Inflammatory macrophage (primary cell): ENCODE measurements at places on chromosomes 4 and X.

- no peak for DNase-seq
Measured at GRCh38 chrX:49271341-49271740, 1.7 kb downstream of the PPP1R3F start.

- no peak for DNase-seq
Measured at GRCh38 chr4:110417136-110417535, 58.8 kb upstream of the ENPEP start.

- no peak for DNase-seq
Measured at GRCh38 chr4:113505044-113505443, 256.5 kb downstream of the CAMK2D start.

DNA sequence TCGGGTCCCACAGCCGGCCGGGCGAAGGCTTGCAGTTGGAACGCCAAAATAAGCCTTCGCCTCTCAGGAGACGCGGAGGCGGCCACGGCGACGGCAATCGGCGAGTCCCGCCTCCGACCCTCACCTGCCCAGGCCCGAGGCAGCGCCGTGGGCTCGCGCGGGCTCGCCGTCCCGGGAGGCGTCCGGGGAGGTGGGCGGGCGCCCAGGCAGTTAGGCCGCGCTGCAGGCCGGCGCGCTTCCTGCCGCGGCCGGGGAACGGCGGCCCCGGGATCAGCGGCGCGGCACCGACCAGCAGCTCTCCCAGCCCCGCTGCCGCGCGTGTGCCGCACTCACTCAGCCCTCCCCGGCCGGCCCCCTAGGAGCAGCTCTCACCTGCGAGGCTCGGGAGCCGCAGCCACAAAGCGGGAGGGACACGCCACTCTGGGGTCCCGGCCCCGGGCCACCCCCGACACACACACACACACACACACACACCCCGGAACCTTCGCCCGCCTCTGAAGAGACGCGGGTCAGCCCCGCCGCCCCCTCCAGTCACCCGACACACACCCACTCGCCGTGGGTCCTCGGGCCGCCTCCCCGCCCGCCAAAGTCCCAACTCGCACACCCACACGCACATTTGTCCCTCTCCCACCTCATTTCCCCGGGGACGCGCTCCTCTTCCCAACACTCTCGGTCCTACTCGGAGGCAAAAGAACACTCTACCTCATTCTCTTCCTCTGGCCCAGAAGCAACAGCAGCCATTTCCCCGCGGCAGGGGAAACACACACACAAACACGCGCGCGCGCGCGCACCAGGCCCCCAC lies at the start of gene CNOT6L:
Gene CNOT6L (minus strand): TSS at position 767 of the 802 bp plus-strand sequence. CDS start 60 bp downstream, at position 707.
- DNase-seq: peak; percentile 58

- no peak for DNase-seq
Measured at GRCh38 chr4:4981827-4982226, 37.4 kb downstream of the CYTL1 start.

DNA sequence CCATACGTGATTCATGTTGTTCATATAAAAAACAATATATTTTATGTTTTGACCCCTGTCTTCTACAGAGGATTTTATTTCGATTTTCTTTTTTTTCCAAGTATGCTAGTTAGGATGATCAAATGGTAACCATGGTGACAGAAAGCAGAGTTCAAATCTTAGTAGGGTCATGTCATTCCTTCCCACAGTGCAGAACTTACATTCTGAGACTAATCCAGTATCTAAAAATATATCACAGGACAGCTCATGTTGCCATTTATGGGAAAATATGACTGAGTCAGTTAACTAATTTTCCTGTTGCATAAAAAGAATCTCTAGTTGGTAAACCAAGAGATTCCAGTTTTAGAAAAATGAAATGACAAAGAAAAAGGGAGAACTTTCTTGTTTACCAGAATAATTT lies 209.5 kb downstream of the PARM1 start:
- DNase-seq: no peak

DNA sequence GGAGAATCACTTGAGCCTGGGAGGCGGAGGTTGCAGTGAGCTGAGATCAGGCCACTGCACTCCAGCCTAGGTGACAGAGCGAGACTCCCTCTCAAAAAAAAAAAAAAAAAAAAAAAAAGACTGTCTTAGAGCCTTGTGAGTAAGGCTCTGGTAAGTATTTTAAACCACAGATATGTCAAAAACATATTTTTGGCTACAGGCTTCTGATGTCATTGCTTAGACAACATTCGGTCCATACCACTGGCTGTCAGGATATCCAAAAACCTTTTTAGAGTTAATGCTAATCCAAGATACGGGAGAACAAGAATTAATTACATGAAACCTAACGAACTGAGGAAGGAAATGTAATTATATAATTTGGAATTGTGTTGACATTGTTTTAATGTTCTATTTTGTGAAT lies 999.5 kb upstream of the PABPC4L start:
- no peak for DNase-seq

GRCh38 chr4:55184600-55185523 lies 59.5 kb upstream of the KDR start:
- DNase-seq: no peak

- DNase-seq: no peak
Measured at GRCh38 chr4:177369372-177369771, 59.7 kb downstream of the NEIL3 start.

DNA sequence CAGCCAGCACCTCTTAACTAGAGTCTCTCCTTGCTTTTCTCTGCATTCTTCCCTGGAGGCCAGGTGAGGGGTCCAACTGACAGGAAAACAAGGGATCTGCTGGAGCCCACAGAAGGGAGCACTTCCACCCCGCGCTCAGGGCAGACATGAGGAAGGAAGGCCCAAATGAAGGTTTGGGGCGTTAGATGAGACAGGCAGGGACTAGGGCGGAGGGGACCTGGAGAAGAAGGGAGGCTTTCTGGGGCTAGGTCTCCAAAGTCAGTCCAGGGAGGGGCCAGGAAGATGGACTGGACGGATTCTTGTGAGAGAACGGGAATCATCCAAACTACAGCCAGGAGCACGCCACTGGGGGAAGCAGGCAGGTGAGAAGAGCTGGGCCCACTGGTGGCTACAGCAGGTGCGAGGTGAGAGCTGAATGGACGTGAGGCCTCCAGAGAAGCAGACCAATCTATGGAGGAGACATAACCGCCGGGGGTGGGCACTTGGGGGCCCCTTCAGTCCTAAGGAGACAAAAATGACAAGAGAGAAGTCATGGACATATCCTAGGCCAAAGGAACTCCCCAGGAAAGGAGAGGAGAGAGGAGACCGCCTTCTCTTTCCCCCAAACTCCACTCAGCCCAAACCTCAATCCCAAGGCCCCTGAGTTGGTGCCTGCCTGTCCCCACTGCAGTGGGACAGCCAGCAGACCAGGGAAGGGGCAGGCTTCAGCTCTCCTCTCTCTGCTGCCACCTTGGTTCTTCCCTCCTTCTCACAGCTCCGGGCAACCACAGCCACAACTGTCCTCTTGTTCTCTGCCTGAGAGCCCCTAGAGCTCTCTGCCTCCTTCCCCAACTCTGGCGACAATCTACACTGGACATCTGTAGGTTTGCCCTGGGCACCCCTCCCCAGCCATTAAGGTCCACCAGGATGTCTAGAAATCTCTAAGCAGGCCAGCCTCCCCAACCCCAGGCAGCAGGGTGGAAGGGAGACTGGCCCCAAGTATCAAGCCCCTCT lies 7.0 kb downstream of the APLN start:
- no peak for DNase-seq

DNA sequence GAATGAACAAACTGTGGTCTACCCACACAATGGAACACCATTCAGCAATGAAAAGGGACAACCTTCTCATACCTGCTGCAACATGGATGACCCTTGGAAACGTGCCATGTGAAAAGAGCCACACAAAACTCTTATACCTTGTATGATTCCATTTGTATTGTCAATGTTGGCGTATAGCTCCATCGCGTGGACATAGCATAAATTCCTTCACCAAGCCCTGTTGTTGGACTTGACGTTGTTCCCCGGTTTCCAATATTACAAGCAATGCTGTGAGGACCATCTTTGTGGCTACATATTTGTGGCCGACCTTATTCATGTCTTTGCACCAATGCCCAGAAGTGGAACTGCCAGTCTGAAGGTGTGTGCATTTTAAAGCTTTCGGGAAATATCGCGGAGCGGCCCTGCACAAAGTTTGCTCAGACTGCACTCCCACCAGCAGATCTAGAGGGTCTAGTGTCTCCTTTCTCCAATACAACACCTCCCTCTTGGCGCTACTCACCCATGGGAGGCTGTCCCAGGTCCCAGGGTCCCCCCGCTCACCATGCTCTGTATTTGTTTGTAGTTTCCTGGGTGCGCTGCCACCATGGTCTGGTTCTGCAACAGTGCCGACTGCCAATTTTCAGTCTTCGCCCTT lies at the start of gene CLDN34:
Gene CLDN34 (plus strand): TSS at position 584 of the 634 bp plus-strand sequence. CDS start 0 bp downstream, at position 584.
- DNase-seq: no peak

- no peak for DNase-seq
Measured at GRCh38 chr4:168646001-168646768, 149.3 kb downstream of the PALLD start.

DNA sequence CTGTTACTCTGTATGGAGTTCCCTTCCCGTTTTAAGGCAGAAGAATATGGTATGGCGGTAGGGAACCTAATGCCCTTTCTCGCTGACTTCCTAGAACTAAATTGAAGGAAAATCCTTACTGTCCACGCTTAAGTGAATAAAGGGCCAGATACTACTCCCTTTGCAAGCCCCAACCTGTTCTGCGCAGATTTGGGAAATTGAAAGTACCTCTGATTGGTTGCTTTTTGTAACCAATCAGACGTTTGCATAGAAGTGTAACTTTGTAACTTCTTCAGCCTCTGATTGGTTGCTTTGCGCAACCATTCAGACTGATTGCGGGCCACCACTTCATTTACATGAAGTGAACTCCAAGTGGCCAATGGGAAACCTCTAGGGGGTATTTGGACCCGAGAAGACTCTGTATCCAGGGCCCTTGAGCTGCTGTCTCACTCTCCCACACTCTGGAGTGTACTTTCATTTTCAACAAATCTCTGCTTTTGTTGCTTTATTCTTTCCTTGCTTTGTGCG lies 1.2 kb upstream of the TMEM33 start:
- DNase-seq: peak; percentile 96

GRCh38 chrX:40012039-40012867 lies 85.5 kb downstream of the BCOR start:
- peak; percentile 26 for DNase-seq

DNA sequence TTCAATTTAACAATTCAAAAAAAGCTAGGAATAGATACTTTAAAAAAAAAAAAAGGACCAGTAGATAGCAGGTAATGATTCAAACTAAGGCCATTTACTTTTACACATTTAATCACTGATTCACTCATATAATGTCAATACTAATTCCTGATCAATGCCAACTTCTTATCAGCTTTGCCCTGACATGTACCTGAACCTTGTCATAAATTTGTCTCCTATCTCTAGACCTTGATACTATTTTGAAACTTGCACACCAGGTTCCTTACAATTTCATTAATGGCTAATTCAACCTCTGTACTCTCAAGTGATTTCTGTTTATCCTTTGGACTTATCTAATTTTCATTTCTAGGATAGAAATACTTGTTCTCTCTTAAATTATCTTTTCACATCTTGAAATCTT lies 55.4 kb downstream of the UGT2B4 start:
- DNase-seq: no peak
